AG04449 (cell line): ENCODE measurements at places on chromosomes 4 and X.

DNA sequence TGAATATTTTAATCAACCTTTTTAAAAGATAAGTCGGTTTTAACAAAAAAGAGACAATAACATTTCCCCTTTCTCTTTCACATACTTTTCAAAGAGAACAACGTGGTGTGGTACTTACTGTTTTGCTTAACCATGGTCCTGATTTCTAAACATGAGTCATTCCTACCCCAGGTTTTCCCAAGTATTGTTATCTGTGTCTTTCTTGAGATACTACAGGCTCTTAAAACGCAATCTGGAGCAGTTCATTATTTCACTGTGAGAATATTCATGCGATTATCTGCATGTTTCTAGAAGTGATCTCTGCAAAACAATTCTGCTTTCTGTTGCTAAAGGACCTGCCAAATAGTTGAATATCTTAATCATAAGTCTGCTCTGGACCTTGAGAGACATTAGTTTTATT, 127.3 kb downstream of the TENM3 start:
- no peak for DNase-seq

GRCh38 chrX:109399831-109400230, 82.1 kb downstream of the GUCY2F start:
- DNase-seq = no peak

DNA sequence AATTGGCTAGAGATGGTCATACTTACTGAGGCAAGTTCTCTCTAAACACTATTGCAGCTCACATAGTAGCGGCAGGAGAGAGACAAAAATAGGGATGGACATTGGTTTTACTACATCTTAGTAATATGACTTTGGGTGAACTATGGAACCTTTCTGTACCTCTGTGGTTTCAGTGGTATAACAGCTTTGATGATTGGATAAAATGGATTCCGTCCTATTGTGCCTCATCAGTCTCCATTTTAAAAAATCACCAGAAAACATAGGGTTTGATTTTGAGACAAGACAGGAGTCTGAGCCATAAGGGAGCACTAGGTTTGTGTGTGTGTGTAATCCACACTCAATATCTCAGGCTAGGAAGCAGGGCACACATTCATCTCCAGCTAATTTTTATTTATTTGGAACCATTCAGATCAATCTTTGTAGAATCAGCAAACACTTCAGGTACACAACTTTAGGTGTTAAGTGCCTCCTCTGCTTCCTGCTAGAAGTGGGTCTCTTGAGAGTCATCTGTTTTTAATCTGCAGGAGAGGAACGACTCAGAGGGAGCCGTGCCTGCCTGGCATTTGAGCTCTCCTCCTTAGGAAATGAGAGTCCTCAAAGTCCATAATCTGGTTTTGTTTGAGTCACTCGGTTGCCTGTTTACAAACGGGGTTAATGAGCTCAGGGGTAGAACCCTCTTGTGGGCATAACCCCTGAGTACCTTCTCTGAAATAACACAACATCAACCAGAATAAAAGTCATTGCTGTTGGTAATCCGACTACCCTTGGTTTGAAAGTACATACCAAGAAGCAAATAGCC, 238.5 kb upstream of the BOD1L1 start:
- no peak for DNase-seq

GRCh38 chr4:94650690-94651089, 107.1 kb upstream of the BMPR1B start:
- no peak for DNase-seq

DNA sequence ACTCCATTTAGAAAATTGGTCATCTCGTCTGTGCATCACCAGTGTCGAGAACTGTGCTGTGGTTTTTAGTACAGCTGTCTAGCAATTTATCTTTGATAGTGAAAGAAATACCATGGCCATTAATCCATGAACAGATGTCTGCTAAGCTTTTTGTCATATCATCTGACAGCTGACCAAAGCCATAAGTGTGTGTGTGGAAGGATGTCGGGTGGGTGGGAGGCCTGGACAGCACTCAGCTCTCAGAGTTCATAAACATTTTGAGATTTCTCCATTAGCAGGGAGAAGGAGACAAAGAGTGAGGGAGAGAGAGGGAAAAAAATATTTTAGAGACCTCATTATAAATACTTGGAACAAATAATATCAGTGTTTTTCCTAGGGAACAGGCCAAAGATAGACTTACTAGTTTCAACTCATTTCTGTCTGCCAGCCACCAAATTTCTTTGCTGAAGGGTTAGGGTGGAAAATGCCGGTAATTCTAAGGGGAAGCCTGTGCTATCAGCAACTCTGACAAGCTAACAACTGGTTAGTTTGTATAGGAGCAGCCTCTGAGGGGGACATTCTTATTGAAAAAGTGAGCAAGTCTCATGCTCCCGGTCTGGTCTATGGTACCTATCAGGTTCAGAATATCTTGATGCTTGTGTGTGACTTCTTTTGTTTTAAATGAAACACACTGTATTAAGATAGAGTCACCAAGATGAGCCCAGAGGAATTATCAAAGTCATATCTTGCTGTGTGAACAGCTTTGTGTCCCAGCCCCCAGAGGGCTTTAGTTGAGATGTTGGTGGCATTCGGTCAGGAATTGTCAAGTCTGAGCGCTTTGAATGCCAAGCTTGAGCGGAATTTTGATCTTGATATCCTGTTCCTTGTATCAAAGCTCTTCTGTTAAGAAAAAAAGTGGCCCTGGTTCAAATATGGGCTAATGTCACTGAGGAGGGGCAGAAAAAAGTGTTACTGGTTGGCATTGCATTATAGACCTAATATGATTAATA, 41.9 kb upstream of the PDLIM3 start:
- no peak for DNase-seq

- peak; percentile 88 for DNase-seq
Measured at GRCh38 chr4:23033796-23034195, 341.1 kb downstream of the GBA3 start.

- peak; percentile 21 for DNase-seq
Measured at GRCh38 chr4:5024673-5025072, 5.4 kb upstream of the CYTL1 start.

- DNase-seq = no peak
Measured at GRCh38 chr4:86894455-86894854, 2.2 kb upstream of the C4orf36 start.

DNA sequence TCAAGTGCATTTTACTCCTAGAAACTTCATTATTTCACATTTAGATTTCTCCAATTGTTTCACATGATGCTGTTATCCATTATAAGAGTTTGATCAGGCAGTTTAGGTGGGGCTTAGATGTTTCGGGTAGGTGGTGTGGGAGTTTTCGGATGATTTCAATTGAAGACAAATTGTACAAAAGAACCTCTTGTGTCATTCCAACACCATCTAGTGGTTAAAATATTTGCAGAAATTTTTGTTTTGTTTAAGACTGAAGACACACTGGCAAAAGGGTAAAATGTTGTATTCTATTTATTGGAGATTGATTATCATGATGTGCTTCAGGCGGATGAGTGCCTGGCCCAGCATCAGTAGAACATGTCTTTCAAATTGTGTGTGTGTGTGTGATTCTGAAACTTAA, 212.7 kb downstream of the SH3BGRL start:
- DNase-seq = no peak

GRCh38 chrX:16202943-16203342, 35.7 kb downstream of the MAGEB17 start:
- DNase-seq = no peak

DNA sequence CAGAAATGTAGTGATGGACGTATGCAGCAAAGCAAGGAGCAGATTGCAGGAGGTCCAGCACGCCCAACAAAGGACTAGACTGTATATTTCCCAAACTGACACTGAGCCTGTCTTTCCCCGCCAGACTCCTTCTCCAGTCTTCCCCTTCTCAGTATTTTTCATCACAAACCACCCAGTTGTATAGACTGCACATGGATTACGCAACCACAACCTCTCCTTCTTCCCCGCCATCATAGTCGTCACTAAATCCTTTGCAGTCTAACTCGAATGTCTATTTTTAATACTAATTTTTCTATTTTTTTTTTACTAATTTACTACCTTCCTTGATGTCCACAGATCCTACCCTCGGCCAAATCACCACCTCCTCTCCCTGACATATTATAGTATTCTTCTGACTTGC, 105.4 kb downstream of the MTNR1A start:
- DNase-seq = no peak

GRCh38 chr4:173527103-173527891, 2.7 kb downstream of the HAND2 start:
- no peak for DNase-seq
